ENCODE measurements at places on chromosomes 7 and 10.

GRCh38 chr10:118792526-118792925 lies 37.8 kb upstream of the CACUL1 start:
- DNase-seq, result no peak

- DNase-seq, result no peak
Measured at GRCh38 chr10:109202111-109202510, 721.2 kb downstream of the XPNPEP1 start.

- DNase-seq, result peak; percentile 60
Measured at GRCh38 chr7:24665564-24666294, 91.5 kb downstream of the GSDME start.

DNA sequence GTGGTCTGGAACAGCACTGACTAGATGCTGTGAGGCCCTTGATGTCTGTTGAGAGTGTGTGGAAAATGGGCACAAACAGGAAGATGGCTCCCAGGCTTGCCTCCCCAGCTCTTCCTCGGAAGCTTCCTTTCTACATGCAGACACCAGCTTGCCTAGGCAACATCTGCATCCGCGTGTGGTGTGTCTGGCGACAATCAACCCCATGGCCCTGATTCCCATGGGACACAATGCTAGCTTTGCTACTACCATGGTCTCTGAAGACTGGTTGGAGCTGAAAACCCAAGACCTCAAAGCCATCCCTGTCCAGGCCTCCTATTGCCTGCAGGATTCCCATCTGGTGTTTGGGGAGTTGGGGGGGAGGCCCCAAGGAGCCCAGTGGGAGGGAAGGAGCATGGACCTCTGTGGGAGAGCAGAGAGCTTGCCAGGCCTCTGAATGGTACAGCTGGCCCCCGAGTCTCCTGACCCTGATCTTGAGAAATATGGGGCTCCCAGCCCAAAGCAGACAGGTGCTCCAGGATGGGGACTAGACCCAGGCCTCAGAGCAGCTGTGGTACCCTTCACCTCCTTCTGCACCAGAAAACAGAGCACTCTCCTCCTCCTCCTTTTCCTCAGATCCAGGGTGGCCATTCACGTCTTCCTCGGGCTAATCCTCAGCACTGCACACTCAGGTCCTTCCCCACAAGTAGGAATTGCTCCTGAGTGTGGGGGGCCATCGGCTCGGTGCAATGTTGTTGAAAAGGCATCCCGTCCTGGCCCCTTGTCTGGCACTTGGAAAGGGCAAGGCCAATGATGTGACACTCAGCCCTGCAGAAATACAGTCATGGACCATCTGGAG lies 57.6 kb downstream of the ARHGAP22 start:
- DNase-seq, result no peak

GRCh38 chr7:116598278-116598677 lies 73.4 kb downstream of the CAV1 start:
- DNase-seq, result no peak

DNA sequence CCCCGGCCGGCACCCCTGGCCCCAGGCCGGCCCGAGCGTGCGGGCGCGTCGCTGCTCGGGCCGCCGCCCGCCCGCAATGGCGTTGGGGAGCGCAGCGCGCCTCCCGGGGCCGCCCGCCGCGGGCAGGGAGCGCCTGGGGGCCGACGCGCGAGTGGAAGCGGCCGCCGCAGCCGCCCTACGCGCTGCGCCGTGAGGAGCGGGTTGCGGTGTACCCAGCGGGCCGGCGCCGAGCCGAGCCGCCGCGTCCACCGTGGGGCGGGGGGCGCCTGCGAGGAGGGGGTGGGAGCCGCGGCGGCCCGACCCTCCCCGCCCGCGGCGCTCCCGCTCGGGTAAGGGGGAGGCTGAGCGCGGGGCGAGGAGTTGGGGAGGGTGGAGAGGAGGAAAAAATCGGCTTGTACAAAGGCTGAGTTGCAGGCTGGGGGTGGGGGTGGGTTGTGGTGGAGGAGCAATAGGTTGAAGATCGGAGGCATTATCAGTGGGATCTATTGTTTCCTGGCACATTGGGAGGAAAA lies 473 bp downstream of the PPP1R9A start:
- no peak for DNase-seq

GRCh38 chr10:58384544-58384998 lies 639 bp upstream of the TFAM start:
- DNase-seq, result no peak

DNA sequence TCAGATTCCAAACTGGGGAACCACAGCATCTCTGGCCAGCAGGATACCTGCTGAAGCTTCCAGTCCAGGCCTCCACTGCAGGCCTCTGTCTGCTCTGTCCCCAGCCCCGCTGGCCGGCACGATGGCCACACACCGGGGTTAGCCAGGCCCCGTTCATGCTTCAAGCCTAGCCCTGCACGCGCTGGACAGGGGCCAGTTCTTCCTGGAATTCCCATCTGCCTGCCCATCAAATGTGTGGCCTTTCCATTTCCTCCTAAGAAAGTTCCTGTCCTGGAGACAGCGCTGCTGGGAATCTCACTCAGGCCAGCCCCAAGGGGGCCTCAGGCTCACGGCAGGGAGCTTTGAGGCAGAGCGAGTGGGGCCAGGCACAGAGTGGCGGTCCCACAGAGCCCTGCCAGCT lies 18.0 kb downstream of the SH2B2 start:
- DNase-seq, result no peak

DNA sequence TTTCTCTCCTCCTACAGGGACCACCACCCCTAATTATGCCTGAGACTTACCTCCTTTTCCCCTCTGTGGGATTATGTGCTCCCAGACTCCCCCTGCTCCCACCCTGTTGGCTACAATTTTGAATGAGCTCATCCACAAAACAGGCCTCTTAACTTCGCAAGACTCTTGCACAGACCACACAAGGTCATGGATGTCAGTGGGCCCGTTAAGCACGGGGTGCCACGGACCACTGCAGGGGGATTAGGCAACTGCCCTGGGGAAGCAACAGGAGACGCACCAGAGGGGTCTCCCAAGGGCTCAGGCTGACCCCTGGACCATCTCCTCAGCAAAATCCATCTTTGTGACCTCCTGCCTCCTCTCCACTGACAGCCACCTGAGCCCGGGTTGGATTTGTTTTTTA lies 42.1 kb upstream of the COL13A1 start:
- no peak for DNase-seq

GRCh38 chr7:13197501-13197900 lies 510.1 kb downstream of the ARL4A start:
- DNase-seq, result no peak

DNA sequence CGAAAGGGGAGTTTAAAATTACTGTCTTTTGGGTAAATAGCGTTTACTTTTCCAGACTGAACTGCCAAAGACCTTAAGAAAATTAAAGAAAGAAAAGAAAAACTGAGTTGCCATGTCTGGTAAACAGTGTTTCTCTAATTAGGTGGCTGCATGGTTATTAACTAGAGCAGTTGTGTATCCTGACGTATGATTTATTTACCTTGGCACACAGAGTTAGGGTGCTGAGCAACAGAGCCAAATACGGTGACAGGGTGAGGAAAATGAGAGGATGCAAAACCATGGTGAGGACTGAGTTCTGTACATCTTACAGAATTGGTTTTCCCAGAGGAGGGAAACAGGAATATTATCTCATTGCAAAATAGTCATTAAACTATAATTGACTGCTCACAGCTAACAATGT lies 546.4 kb upstream of the FZD8 start:
- DNase-seq, result no peak

- peak; percentile 55 for DNase-seq
Measured at GRCh38 chr7:518630-519483, 789 bp downstream of the PDGFA start.

DNA sequence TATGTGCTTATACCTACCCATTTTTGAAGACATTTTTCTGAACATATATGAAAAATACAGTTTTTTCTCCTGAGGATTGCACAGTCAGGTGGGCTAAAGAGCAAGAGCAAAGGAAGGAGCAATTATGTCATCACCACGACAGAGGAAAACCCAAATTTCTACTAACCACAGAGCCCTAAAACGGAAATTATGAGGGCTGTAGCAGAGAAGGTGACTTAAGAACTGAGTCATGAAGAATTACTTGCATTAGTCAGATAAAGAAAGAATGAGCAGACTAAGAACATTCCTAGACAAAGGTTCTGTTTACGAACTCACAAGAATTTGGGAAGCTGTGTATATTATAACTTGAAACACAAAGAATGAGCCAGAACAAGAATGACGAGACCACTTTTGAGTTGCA lies 974.4 kb downstream of the NXPH1 start:
- DNase-seq, result no peak

DNA sequence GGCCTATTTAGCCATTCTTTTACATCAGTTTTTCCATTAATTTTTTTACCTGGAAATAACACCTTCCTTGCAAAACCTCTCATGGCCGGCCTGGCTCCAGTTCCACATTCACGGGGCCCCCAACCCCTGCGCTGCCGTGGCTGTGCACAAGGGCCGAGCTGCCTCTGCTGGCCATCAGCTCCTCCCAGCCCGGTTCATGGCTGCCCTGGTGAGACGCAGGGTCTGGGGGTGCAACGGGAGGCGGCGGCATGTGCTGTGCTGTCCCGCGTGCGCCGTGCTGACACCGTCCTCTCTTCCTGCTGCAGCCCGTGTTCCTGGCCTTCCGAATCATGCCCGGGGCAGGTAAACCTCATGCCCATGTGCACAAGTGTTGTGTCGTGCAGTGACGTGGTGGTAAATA lies 4.4 kb downstream of the NKX6-2 start:
- no peak for DNase-seq

DNA sequence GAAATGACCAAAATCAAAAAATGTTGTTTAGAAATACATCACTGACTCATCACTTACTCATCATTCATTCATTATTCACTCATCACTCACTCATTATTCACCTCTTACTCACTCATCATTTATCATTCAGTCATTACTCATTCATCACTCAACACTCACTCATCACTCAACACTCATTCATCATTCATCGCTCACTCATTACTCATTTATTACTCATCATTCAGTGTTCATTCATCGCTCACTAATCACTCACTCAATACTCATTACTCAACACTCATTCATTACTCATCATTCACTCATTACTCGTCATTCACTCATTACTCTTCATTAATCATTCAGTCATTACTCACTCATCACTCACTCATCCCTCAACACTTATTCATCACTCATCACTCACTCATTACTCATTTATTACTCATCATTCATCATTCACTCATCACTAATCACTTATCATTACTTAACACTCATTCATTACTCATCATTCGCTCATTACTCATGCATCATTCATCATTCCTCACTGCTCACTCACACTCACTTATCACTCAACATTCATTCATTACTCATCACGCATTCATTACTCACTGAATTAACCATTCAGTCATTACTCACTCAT lies 238.5 kb downstream of the ADARB2 start:
- no peak for DNase-seq

DNA sequence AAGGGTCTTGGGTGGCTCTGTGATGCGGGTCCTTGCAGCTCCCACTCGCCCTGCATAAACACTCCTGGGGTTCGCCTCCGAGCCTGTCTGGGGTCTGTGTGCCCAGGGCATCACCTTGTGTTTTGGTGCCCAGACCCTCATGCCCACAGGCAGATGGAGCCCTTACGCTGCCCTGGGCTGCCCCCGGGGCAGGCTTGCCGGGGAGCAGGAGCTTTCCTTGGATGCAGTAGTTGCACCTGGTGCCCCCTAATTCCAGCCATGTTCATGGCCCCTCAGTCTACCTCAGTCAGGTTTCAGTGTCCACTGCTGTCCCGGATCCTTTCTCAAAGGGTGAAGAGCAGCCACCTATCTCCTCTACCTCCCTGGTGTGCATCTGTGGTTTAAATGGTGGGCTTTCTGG lies 396.0 kb downstream of the PTPRN2 start:
- no peak for DNase-seq

DNA sequence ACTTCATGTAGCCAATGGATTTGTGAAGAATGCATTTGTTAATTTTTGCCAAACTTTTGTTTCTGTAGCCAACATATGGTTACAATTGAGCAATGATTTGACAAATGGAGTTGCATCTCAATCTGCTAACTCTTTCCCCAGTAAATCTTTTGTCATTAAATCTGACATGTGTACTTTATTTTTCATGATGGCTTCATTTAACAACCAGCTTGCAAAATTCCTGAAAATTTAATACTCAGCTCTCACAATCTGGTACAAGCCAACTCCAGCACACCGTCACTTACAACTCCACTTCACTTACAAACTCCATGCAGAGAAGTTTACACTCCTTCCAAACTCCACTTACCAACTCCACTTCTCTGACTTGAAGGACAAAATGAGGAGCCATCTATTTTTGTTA lies 26.5 kb upstream of the HIBADH start:
- DNase-seq, result no peak

DNA sequence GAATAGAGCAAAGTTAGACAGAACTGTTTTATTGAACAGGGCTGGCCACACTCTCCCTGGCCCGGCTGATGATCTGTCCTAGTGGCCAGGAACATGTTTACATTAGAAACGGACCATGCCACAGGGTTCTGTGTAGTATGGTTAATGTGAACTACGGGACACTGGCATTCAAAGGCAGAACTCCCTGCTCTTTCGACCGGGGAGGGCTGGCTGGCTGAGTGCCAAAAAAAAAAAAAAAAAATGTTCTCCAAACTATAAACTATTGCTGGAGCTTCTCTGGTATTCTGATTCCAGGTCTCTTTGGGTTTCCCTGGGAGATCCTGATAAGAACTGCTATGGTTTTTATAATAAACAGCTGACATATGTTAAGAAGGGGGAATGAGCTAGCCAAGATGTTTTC lies 1262.6 kb upstream of the SORCS1 start:
- DNase-seq, result no peak

DNA sequence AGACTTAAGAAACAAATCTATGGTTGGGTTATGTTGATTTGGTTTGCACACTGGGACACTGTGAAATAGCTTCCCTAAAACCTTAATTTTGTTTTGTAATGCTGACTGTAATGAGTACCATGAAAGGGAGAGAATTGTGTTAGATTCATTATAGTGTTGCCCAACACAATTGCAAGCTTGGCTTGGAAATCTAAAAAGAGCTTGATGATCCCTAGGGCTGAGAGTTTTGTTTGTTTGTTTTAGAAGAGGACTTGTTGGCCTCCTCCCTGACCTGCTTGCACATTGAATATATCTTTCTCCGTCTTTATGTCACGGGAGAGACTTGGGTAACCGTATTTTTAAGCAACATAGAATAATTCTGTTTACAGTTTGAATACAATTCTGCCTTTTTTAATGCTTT lies 410.1 kb downstream of the ARL4A start:
- no peak for DNase-seq

GRCh38 chr7:23622506-23622925 lies 25.3 kb downstream of the CCDC126 start:
- no peak for DNase-seq

DNA sequence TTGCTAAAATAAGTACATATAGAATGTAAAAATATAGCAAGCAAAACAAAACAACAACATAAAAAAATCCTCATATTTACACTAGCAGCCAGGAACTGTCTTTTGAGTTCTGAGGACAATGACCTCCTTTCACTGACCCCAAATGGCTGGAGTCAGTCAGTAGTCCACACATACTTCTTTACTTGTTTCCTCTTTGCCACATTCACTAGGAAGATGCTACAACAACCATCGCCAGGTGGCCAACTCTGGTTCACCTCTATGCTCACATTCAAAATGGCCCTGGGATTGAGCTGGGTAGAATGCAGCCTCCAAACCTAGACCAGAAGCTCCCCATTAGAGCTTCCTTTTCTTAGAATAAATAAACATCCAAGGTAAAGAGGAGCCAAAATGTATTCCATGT lies 356.2 kb downstream of the PLXNA4 start:
- no peak for DNase-seq

GRCh38 chr10:7622969-7623368 lies 43.8 kb downstream of the ITIH5 start:
- no peak for DNase-seq

All from activated CD4-positive, alpha-beta T cell treated with anti-CD3 and anti-CD28 coated beads, Interleukin-2, Interleukin-6, amounts not matched to agents 100 ng/mL and 50 ng/mL, durations not matched to agents 16 hours and 8 hours (primary cell).